ENCODE measurements at places on chromosomes 2 and 18.

GRCh38 chr2:201949181-201949926 is 84.3 kb upstream of the FZD7 start:
- no peak for DNase-seq

DNA sequence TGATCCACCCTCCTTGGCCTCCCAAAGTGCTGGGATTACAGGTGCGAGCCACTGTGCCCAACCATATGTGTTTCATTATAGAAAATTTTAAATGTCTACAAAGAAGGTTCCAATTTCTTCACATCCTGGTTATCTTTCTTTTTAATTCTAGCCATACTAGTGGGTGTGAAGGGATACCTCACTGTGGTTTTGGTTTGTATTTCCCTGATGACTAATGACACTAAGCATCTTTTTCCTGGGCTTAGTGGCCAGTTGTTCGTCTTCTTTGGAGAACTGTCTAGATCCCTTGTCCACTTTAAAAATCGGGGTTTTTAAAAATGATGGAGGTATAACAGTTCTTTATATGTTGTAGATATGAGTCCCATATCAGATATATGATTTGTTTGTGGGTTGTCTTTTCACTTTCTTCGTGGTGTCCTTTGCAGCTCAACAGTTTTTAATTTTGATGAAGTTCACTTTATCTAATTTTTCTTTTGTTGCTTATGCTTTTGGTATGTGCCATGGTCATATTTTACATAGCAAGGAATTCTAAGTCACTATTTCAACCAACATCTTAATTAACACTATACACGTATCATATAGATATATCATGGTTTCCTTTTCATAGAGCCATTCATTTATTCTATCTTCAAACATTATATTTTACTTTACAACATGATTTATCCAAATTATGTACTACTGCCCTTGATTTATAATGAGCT is 135.0 kb upstream of the RIOK3 start:
- DNase-seq: no peak

GRCh38 chr2:167293172-167293781 is 405.0 kb downstream of the XIRP2 start:
- no peak for DNase-seq

DNA sequence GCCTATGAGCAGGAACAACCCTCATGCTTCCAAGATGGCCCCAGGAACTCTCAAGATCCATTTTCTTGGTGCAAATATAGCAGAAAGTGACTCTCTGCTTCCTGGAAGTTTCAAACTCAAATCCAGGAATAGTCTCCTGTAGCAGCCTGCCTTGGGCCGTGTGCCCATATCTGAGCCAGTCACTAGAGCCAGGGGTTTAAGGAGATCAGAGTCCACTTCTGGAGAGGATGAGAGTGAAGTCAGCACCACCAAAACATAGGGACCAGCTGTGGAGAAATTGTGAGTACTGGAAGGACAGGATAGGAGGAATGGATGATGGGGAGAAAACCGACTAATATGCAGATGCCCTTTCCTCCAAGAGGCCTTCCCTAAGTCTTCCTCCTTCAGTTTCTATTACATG is 33.2 kb downstream of the PSD4 start:
- no peak for DNase-seq

DNA sequence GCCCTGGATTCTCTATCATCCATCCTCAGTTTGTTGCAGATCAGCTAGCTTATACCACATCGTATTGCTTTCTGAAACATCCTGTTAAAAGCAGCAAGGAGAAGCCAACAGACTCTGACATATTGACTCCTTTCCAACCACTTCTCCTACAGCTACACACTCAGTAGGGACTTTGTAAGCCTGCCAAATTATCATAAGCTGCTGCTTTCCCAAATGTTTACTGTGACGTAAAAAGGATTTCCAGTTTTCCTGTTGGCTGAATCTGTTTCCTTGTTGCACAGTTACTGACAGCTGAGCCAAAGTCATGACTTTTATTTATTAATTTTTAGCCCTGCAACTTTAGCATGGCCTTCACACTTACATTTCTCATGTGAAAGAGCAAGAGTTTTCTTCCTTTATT is 294.3 kb downstream of the KCNJ3 start:
- no peak for DNase-seq

DNA sequence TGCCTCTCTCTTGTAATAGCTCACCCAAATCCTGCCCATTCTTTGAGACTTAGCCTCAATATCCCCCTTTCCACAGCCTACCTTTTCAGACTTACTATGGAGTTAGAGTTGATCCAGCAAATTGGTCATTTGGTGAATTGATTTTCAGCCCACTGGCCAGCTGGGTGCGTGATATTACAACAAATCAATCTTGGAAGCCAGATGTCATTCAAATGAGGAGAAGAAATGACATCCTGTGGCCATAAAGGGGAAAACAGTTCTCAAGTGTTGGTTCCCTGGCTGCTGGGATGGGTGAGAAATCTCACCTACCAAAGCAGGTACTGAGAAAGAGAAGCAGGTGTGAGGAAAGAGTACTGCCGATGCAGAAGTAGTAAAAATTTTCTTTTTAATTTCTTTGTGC is 36.7 kb upstream of the FOXI3 start:
- no peak for DNase-seq

DNA sequence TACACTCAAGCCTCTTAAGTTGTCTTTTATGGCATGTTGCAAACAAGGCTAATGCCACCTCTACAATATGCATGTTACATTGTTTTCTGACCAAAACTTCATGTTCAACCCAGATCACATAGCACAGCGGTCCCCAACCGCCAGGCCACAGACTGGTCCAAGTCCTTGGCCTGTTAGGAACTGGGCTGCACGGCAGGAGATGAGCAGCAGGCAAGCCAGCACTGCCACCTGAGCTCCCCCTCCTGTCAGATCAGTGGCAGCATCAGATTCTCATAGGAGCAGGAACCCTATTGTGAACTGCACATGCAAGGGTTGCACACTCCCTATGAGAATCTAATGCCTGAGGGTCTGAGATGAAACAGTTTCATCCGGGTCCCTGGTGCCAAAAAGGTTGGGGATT is 324.8 kb upstream of the CHAC2 start:
- DNase-seq: no peak

GRCh38 chr18:22998344-22998743 is 65.2 kb downstream of the RBBP8 start:
- DNase-seq: no peak

DNA sequence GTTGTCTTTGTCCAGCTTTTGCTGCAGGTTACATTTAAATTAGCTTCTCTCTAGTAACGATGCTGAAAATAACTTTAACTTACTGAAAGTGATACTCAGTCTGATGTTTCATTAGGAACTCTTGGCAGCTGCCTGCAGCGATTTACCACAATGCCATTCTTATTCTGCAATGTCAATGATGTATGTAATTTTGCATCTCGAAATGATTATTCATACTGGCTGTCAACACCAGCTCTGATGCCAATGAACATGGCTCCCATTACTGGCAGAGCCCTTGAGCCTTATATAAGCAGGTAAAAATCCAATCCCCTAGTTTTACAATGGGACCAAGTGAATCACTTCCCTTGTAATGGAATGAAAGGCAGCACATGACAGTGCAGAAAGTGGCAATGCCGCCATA is 16.3 kb upstream of the MFF start:
- no peak for DNase-seq

GRCh38 chr2:105432044-105432399 is 33.2 kb upstream of the FHL2 start:
- no peak for DNase-seq

DNA sequence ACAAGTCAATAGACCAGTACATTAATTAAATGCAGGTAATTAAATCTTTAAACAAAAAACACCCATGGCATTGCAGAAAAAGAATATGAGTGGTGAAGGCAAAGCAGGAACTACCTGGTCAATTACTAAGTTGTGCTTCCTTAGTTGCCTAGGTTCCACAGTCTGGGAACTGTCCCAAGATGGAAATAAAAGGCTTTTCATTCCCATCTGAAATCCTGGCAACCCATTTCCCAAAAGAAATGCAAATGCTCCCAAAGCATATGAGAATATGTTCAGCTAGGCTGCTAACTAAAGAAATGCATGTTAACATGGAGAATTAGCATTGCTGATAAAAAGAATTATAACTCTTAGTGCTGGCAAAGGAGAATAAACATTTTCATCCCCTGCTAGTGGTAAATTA is 177.8 kb downstream of the TMEM163 start:
- DNase-seq: no peak

DNA sequence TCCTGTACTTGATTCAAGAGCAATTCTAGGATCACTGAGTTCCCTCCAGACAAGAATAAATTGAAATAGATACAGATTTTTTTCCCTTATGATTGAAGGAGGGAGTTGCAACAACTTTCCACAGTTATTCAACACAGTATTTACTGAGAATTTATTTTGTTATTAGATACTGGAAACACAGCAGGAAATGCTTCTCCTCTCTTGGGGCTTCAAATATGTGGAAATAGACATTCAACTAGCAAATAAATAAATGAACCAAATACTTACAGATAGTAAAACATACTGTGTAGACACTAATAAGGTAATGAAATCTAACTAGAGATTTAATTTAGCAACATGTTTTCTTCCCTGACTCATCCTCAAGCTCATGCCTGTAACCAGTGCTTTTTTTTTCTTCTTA is 169.2 kb downstream of the LNPK start:
- no peak for DNase-seq

DNA sequence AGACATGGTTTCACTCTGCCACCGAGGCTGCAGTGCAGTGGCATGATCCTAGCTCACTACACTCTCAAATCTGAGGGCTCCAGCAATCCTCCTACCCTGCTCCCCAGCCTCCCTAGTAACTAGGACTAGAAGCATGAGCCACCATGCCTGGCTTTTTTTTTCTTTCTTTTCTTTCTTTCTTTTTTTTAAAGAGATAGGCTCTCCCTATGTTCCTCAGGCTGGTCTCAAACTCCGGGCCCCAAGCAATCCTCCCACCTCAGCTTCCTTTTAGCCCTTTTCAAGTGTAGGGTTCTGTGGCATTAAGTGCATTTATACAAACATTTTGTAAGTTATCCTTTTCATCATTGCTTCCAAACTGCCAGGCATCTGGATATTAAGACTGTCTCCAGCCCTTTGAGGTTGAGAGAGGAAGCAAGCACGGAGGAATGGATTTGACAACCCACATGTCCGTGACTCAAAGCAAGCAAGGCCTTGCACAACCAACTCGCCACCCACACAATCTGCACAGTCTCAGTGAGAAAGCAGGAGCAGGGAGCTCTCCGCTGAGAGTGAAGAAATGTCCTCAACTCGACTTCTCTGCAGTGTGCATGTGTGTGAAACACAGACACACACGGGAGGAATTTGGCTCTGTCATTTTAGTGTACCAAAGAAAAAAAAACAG is 65.6 kb downstream of the ATP8B1 start:
- no peak for DNase-seq

GRCh38 chr2:21515903-21516302 is 392.1 kb downstream of the TDRD15 start:
- no peak for DNase-seq

DNA sequence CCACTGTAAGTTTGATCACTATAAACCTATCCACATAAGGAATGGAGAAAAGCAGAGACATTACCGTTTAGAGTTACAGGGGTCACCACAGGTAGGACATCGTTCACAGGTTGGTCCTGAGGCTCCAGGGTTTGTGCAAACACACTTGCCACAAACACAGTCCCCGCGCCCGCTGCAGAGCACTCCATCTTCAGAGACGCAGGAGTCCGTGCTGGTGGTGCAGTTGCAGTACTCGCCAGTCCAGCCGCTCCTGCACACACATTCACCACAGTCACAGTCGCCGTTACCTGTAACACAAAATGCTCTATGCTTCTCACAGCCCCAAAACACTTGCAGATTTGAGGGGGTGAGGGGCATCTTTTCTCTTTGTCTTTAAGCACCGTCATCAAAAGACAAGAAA is 63.9 kb upstream of the PLA2R1 start:
- no peak for DNase-seq

DNA sequence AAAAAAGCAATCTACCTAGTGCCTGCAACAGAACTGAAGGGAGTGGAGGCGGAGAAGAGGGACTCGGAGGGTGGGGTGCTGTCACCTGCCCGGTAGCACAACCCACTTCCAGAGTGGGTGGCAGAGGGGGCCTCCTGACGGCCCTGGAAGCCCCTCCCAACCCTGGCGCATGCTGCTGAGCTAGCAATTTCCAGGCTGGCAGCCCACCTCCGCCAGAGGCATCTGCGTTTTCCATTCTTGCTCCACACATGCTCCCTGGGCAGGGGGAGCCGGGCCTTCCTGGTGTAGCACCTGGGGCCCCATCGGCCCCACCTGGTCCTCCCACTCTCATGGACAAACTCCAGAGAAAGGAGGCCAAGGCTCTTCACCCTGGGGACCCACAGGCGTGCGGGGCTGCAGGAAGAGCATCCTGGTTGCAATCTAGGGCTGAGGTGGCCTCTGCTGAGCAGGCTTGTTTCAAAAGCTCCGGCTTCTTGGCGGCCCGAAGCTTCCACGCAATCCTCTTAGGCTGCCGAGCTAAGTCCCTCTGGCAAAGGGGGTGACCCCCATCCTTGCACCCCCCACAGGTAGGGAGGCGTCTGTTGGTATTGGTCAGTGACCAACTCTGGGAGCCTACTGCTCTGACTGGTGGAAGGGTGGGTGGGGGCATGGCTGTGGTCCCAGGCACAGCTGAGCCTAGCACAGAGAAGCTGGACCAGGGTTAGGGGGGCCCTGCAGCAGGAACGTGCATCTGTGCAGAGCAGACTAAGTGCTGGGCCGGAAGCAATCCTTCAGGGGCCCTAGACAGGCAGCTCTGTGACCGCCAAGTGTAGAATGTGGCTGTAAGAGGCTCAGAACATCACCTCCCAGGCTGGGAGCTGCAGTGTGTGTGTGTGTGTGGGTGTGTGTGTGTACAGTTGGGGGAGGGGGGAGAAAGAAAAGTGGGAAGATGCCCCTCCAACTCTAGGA is 2.6 kb downstream of the HS6ST1 start:
- no peak for DNase-seq

DNA sequence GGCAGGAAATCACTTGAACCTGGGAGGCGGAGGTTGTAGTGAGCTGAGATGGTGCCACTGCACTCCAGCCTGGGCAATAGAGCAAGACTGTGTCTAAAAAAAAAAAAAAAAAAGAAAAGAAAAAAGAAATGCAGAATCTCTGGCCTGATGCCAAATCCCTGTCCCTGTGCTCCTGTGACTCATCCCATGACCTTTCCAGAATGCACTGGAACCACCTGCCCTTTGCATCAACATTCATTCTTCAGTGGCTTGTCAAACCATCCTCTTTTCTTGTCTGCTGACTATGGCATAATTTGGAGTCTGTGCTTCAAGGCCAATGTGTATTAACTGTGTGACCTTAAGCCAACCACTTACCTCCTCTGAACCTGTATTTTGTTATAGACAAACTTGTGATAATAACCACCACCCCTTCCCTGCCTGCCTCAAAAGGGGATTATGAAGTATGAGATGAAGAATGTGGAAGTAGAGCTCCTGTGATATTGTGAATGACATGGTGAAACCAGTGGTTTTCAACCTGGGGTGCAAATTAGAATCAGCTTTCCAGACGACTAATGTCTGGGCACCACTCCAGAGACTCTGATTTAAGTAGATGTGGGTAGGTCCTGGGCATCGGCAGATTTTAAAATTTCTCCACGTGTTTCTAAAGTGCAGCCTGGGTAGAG is 189.3 kb downstream of the CLIP4 start:
- no peak for DNase-seq

- no peak for DNase-seq
These were observed 242.4 kb upstream of the GALNT5 start for GRCh38 chr2:157015015-157015575.

All from stimulated activated CD8-positive, alpha-beta memory T cell treated with anti-CD3 and anti-CD28 coated beads, Interleukin-4, amount 100 ng/mL, for 4 hours (primary cell).